ENCODE measurements at places on chromosomes 11 and 22.

GRCh38 chr11:12680246-12680939 lies 6.2 kb downstream of the TEAD1 start:
- DNase-seq: no peak

DNA sequence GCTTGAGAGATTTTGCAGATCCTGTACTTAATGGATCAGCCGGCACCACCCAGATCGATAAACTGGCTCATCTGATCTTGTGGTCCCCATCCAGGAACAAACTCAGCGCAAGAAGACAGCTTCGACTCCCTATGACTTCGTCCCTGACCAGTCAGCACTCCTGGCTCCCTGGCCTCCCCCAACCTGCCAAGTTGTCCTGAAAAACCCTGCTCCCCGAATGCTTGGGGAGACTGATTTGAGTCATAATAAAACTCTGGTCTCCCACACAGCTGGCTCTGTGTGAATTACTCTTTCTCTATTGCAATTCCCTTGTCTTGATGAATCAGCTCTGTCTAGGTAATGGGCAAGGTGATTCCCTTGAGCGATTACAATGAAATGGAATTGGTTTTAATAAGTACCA lies 29.5 kb downstream of the OR2AG2 start:
- no peak for DNase-seq

DNA sequence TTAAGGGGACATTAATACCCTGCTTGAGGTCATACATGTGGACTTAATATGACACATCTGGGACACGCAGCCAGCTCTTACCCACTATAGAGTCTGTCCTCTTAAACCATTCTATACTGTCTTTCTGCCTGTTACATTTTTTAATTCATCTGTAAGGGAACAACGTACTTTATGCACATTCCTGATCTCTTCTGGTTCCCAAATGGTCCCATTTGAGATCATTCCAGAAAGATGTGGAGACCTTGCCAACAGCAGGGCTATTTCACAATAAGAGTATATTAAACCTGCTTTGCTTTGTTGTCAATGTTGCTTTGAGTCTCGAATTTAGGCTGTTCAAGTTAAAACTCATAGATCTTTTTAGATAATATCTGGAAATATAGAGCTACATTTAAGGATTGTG lies 332.2 kb upstream of the RAG2 start:
- no peak for DNase-seq

- DNase-seq: no peak
Measured at GRCh38 chr11:120900643-120901042, 123.3 kb upstream of the TBCEL start.

- DNase-seq: no peak
Measured at GRCh38 chr22:26651815-26652214, 5.6 kb upstream of the MIAT start.

DNA sequence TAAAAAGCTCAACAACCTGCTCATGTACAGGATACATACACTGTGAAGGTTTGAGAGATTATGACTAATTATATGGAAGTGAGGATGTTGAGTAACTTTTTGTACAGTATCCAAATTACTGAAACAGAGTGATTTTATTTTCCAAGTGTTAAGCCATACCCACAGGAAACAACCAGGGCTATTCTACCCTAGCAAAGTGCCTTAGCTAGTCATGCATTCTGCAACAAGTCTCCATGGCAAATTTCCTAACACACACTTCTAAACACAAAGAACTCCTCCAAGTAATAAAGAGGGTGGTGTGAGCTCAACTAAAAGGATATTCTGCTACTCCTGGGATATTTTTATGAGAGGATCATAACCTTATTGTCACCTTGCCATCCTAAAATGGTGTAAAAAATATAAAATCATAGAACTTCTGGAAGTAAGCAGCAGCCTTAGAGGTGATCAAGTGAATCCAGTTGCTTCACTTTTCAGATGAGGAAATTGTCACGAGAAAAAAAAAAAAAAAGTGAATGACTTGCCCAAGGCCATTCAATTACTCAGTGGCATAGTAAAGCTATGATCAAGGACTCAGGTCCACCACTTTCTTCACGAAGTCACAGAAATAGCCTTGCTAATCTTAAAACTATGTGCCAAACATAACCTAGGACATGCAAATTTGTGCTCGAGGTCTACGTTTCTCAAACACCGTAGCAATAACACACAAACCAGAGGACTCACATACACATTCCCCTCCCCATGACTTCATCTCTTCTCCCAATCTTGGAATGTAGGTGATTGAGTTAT lies 4.2 kb downstream of the LGR4 start:
- DNase-seq: no peak

- DNase-seq: peak; percentile 60
Measured at GRCh38 chr11:79100093-79100910, 340.5 kb downstream of the TENM4 start.

DNA sequence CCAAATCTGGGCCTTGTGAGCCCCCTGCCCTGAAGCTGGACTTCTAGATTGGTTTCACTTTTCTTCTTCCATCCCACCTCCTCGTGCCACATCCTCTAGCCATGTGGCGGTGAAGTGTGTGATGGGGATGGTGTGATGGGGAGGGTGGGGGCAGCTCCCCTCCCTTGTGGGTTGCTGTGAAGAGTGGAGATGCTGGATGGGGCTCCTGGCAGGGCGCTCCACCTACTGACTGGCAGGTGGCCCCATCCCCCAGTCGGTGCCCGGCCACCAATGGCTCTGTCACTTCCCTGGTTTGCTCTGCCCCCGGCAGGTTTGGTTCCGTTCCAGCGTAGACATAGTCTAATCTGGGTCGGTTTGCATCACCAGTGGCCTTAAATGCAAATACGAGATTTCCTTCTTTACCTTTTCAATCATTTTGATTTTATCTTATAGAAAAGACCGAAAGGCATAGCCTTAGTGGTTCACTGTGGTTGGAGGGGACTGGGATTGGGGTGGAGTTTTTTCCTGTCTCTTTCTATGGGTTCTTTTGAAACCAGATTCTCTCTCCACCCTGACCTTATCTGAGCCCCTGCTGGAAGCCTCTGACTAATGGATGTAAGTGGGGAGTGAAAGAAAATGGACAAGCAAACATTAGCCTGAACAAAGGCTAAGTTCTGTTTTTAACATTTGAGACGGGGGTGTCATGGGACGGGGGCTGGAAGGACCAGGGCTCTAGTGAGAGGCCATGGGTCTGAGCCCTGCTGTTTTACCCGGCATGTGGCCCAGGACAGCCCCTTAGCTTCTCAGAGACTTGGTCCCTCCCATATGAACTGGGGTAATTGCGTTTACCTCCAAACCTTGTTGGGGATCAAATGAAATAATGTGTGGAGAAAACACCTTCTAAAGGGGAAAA lies 149.3 kb downstream of the CACNA1I start:
- no peak for DNase-seq

- DNase-seq: no peak
Measured at GRCh38 chr22:35891442-35891841, 137.2 kb downstream of the RBFOX2 start.

GRCh38 chr11:35167426-35167954 lies 28.5 kb downstream of the CD44 start:
- DNase-seq: no peak

DNA sequence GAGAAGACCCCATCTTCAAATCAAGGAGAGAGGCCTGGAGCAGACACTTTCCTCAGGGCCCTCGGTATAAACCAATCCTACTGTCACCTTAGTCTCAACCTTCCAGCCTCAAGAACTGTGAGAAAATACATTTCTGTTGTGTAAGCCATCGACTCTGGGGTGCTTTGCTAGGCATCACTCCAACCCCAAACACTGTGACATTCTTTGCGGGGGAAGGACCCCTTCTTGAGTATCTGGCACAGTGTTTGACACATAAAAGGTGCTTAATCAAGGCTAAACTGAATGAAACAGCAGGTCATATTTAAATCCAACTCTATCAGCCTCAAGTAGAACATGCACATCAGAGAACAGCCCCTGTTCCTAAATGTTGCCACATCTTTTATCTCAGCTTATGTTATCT lies 558.1 kb downstream of the INSC start:
- DNase-seq: no peak

DNA sequence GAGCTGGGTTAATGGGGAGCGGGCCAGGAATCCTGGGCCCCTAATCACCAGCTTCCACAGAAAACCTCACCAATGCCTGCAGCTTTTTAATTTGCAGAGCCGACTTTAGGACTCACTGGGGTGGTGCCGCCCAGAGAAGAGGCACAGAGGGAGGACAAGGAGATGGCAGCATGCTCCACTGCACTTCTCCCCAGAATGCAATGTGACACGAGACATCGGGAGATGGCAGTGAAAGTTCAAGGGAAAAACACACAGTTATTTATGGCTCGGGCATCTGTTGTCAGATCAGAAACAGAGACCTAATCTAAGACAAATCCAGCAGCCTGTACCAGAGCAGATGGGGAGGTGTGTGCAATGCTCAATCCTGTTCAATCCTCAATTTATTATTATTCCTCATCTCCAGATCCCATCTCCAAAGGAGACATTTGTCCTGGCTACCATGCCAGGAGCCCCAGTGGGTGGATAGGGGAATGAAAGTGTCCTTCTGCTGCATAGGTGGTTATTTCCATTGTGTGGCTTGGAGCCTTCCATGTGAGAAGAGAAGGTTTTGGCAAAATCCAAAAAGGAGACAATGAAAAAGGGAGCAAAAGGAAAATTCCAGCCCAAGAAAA lies 250.0 kb downstream of the NXPE2 start:
- DNase-seq: no peak

GRCh38 chr22:19758896-19759426 lies 1.6 kb upstream of the TBX1 start:
- DNase-seq: no peak

GRCh38 chr22:29587938-29588699 lies 7.2 kb upstream of the NIPSNAP1 start:
- DNase-seq: no peak

DNA sequence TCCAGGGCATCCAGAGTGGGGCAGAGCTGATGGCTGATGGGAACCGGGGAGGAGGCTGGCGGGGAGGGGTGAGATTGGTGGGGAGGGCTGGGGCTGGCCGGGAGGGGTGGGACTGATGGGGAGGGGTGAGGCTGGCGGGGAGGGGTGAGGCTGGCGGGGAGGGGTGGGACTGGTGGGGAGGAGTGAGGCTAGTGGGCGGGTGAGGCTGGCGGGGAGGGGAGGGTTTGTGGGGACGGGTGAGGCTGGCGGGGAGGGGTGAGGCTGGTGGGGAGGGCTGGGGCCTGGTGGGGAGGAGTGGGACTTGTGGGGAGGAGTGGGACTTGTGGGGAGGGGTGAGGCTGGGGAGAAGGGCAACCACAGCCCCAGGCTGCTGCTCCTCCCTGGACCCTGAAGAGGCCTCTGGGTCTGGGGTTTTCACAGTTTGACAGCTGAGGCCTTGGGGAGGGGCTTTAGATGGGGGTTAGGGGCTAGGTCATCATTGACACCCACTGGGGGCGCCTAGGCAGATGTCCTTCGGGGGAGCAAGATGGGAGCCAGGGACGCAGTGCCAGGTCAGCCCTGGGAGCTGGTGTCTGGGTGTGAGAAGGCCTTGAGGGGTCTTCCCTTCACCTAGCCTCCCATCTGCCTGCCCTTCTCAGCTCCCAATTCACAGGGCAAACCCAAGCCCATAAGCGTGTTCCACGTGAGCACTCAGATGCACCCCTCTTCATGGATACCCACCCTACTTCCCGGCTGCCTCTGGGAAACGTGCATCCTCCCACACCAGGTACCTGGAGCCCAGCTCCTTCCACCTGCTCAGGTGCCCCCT lies 26.7 kb downstream of the PARVG start:
- DNase-seq: no peak

GRCh38 chr11:12206529-12206928 lies 96.1 kb downstream of the MICAL2 start:
- DNase-seq: no peak

GRCh38 chr11:78338702-78339101 lies 78.9 kb downstream of the GAB2 start:
- DNase-seq: no peak

- DNase-seq: no peak
Measured at GRCh38 chr22:48236261-48236660, 1473.8 kb downstream of the TBC1D22A start.

GRCh38 chr11:117385906-117386305 lies 58.3 kb downstream of the CEP164 start:
- no peak for DNase-seq

- DNase-seq: no peak
Measured at GRCh38 chr11:132782102-132782501, 750.2 kb downstream of the OPCML start.

- no peak for DNase-seq
Measured at GRCh38 chr11:44930588-44931302, 19.9 kb downstream of the TP53I11 start.

- peak; percentile 51 for DNase-seq
Measured at GRCh38 chr11:118435290-118435892, 901 bp upstream of the KMT2A start.

GRCh38 chr11:111193924-111194490 lies 51.5 kb upstream of the POU2AF2 start:
- DNase-seq: no peak

DNA sequence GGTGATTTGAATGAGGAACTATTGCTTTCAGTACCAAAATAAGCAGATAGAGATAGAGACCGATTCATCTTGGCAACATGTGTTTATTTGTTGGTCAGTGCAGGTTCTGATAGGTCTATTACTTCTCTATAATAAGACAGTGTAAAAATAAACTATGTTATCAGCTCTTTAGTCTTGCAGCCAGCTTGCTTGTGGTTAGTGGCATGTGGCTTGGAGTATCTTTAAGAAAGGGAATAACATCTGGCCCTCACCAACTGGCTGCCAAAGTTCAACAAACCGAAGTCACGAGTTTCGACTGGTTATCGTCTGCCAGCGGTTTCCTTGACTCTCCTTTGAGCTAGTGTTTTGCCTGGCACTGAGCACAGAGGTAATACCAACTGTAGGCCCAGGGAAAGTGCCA lies 71.8 kb downstream of the CTTN start:
- DNase-seq: no peak

DNA sequence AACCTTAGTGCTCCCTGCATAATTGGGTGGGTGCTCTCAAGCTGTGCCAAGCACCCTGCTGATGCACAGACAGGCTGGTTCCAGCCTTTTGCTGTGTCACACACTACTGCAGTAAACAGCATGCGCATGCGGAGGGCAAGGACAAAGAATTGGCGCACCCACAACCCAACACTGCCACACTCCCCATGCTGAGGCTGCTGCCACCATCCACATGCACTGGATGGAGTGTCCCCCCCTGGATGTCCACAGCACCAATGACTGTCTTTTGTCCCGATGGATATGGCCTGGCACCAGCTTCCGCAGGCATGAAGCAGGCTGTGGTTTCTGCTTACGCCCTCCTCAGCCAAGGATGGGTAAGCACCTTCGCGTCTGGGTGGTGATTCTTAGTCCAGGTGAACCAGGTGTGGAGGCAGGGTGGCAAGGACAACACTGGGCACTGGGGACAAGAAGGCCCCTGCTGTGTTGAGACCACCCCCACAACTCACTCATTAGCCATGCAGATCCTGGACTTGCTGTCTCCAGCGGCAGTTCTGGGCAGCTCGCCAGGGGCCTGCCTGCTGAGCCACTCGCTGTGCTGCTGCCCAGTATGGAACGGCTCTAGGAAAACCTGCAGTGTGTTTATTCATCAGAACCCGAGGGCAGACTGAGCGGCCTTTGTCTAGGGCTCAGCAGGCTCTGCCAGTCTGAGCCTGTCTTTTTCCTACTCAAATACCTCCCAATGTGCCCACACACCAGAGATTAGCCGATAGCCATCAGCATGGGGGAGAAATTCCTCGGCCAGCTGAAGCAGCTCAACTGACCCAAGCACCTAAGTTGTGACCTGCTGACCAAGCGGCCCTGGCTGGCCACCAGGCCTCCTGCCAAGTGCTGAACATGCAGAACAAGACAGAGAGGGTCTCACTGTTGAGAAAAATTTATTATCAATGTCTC lies 8.2 kb upstream of the NAP1L4 start:
- no peak for DNase-seq
